ENCODE measurements at places on chromosomes 1 and 21. TPM values are rescaled to one million over a fixed set of nuclear protein-coding genes. Genes with fewer than 3 reads are reported as not detected.

Gene TBX15
- total RNA-seq: 0.42 TPM

Gene SRSF11
- total RNA-seq: 118 TPM

Gene COL16A1
- 2.0 TPM for total RNA-seq

Gene S100A1
- 151 TPM for total RNA-seq

Gene ETS2
- total RNA-seq: 28.2 TPM

Gene MX1
- total RNA-seq: 6.5 TPM

Gene OR14K1
- total RNA-seq: not detected

Gene BTBD8
- total RNA-seq: 1.8 TPM

Gene TNFRSF8
- total RNA-seq: not detected
